ENCODE measurements at places on chromosomes 2 and 18.

DNA sequence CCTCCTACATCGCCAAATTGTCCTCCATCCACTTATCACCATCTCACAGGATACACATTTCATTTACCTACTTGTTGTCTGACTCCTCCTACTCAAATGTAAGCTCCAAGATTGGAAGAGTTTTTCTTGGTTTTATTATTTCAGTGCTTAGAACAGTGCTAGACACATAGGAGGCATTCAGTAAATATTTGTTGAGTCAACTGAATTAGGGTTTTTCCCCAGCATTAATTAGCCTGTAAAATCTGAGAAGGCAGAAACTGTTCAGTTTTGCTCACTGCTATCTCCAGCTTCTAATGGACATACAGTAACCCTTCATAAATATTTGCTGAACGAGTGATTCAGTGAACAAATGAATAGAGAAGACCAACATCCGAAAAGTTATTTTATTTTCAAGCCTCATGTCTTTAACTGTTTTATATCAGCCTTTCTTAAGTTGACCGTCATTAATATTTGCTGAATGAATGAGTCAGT lies 800 bp downstream of the TTC21B start:
- DNase-seq: no peak

DNA sequence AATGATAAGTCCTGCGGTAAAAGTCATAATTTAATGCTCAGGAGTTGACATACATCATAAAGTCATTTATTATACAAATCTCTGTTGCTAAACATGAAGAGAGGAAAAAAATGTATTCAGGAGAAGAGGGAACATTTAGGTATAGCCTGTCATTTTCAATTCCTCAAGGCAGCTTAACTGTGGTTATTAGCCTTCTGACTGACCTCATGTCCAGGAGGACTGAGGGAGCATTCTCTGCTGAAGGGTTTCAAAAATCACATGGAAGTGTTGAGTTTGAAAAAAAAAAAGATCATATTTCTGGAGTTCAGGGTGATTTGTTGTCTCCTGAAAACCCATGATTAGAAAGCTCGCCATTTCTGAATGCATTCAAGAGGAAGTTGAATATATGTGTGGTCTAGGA lies 1371.1 kb upstream of the LRRTM1 start:
- DNase-seq: no peak

- DNase-seq: no peak
These were observed 61.7 kb downstream of the STK39 start for GRCh38 chr2:168185583-168186274.

GRCh38 chr18:79440316-79441110 lies 44.8 kb downstream of the NFATC1 start:
- no peak for DNase-seq

GRCh38 chr2:145464866-145465265 lies 944.9 kb upstream of the ZEB2 start:
- DNase-seq: no peak

GRCh38 chr2:111185361-111186022 lies 64.8 kb downstream of the BCL2L11 start:
- no peak for DNase-seq

DNA sequence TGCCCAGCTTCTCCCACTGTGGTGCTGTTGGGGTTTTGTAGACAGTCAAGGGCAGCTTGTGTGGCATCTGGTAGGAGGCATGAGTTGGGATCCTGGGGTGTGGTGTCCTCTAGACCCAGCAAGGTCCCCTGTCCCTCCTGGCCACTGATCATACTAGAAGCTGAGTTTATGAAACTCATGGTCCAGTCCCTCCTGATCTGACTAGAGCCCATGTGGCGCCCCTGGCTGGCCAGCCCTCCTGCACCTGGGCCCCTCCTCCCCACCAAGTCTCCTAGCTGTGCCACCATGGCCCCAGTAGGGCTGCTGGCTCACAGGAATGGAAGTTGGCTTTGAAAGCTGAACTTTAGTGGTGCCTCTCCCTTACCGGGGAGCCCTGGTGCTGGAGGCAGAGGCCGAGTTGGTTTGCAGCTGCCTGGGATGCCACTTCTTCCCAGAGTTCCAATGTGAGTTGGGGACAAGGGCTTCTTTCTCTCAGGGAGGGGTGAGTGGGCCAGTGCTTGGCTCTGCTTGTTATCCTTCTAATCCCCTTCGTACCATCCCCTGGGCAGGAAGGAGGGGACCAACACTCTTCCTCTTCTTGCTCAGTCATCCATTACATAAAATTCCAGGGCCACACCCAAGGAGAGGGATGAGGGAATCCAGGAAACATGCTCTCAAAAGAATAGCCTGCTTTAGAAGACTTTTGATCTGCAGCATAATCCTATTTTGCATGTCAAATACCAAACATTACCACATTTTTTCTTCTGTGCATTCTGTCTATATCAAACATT lies 37.5 kb upstream of the HAAO start:
- no peak for DNase-seq

- peak; percentile 57 for DNase-seq
These were observed 591 bp downstream of the ASXL2 start for GRCh38 chr2:25877431-25878360.

- no peak for DNase-seq
These were observed 970.2 kb upstream of the PIK3C3 start for GRCh38 chr18:40984856-40985255.

DNA sequence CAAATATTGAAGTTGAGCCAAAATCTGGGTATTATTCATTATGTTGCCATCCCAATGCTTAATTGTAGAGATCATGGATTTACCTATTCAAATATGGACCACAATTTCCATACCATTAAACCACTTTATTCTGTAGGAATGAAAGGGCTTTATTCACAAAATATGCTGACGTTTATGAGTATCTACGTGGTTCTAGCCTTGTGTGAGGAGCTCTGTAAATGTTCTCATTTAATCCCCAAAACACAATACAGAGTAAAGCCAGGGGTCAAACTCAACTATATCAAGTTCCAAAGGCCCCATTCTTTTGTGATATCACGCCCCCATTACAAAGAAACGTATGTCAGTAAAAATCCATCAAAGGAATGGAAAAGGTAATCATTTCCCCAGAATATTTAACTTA lies 61.9 kb downstream of the ANTXR1 start:
- no peak for DNase-seq

- no peak for DNase-seq
These were observed 163.8 kb downstream of the EXOC6B start for GRCh38 chr2:72661985-72662384.

DNA sequence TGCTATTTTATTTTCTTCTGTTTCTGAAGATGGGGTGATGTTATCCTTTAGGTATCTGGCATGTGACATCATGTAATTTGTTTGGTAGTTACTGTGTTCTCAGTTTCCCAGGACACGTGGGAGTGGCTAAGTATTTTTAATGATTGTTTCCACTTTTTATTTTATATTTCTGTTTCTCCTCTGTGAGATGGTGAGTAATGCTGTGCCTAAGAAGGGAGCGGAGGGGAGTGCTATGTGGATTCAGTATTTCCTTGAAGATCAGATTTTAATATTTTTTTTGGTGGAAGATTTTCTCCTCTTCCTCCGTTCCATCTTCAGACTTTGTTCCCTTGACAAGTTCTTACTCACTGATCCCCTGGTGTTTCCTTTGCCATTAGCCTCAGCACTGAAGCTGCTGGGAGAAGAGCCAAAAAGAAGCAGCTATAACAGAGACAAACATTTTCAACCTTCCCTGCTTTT lies 180.0 kb upstream of the MMADHC start:
- no peak for DNase-seq

DNA sequence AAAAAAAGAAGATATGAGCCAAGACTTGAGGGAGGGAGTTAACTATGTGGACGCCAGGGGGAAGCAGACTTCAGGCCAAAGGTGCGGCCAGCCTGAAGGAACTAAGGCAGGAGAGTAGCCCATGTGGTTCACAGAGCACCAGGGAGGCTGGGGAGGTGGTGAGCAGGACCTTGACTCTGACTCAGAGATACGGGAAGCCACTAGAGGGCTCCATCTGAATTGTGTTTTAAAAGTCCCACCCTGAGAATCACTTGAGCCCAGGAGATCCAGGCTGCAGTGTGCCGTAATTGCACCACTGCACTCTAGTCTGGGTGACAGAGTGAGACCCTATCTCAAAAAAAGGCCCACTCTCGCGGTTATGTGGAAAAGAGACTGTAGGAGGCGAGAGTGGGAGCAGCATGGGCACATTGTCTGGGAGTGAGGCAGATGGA lies 12.3 kb downstream of the CEP192 start:
- DNase-seq: no peak

DNA sequence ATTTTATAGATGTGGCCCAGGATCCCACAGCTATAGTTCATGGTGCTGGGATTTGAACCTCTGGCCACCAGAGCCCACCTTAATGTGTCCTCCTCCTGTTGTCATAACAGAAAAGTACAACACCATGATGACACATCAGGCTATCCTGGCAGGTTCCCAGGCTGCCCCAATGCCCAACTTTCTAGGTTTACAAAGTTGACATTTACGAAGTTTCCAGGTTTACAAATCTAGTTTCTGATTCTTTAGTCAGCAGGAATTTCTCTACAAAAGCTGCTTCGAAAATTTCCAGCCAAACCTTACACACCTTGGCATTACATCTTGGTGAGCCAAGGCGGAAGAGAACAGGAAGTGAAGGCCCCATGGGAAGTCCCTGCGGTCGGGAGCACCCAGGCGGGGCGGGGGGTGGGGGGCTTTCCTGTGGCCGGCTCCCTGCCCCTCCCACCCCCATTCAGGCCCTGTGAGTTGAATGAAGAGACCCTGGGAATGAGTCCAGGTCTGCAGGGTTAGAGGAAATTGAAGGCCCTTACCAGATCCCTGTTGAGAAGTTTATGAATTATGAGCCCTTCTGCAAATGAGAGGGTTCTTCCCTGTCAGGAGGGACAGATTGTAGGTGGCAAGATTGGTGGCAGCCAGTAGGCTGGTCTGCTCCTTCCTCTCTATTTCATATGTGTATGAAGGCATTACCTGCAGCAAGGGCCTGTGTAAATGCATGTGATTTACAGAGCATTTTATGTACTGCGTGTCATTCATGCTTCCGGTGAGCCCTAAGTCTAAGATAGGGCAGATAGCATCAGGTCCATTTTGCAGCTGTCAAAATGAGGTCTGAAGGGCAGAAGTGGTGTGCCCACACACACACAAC lies 11.1 kb upstream of the IL1RN start:
- DNase-seq: no peak

- DNase-seq: peak; percentile 12
These were observed 6.4 kb downstream of the HDAC4 start for GRCh38 chr2:239394346-239394945.

- DNase-seq: no peak
These were observed 45.8 kb upstream of the SMIM21 start for GRCh38 chr18:75473316-75473715.

- DNase-seq: no peak
These were observed 603.7 kb upstream of the GCFC2 start for GRCh38 chr2:76314271-76315020.

All from activated CD4-positive, CD25-positive, alpha-beta regulatory T cell treated with anti-CD3 and anti-CD28 coated beads, Interleukin-2, amount 50 U/mL, for 72 hours (primary cell).